NCI-H774 (cell line): ENCODE measurements at places on chromosomes 3 and 15.

DNA sequence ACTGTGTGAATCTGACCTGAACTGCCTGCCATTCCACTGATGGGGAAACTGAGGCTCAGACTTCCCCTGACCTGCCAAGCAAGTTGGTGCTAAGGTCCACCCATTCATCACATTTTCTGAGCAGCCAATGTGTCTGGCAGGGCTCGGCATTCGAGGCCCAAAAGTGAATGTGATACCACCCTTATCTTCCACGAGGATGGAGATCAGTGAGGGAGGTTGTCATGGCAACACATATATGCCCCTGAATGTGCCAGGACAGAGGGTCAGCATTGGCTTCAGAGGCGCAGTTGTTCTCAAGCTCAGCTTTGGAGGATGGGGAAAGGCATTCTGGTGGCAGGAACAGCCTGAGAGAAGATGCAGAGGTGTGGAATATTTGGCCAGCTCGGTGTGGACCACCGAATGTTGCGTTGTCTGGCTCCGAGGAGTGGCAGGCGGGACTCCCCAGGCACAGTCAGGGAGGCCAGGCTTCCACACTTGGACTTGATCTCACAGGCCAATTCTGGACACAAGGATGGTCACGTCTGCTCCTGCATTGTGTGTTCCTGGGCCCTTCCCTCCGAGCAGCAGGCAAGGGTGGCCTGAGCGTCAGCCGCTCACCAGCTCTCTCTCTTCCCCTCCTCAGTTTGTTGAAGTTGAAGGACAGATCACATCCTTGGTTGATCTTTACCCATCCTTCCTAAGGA, 63.4 kb downstream of the GRIP2 start:
- DNase-seq = no peak

GRCh38 chr3:48012659-48013058, 3.6 kb downstream of the MAP4 start:
- DNase-seq = no peak

- DNase-seq = no peak
Measured at GRCh38 chr3:25037049-25037547, 391.0 kb upstream of the RARB start.

DNA sequence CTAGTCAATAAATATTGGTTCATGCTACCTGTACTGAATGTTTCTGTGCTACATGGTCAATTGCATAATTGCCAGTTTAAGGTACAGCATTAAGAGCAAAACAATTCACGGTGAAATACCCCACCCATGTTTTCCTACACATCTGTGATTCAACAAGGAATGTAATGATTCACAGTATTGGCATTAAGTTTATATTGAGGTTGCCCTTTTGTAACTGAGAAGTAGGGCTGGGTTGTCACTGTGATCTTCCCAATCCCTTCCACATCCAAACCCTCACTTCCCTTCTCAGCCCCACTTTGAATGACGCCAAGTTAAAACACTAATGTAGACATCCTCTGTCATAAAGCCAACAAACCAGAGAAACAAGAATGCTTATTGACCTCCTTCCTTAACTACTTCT, 112.0 kb upstream of the TJP1 start:
- DNase-seq = no peak

DNA sequence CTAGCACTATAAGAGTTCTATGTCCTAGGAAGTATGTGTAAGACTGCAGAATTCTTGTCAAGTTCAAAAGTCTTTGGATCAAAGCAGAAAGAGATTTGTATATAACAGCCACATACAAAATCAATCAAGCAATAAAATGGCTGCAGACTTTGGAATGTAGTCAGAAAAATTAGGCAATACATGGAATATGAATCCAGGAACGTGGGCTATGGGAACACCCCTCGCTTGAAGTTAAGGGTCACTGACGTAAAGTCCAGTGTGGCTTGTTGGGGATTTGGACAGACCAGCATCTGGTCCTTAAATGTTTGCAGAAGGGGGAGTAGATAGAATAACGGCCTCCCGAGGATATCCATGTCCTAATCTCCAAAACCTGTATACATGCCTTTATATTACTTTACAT, 178.6 kb downstream of the ADAMTS9 start:
- no peak for DNase-seq

DNA sequence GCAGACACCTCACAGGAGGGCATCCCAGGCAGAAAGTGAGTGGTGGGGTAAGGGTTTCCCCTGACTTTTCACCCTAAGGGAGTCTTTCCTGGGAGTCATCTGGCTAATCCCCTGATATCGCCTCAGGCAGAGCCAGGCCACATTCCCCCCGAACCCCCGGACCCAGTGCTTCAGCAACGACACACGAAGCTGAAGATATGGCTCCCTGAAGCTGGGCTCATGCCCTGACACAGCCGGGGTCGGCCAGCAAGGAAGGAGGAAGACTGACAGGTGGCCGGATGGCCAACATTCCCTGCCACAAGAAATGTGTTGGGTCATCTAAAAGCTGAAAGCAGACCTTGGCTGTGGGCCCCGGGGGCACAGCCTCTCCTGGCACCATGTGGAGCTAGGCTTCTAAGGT, 14.4 kb downstream of the CHST13 start:
- DNase-seq = no peak

- no peak for DNase-seq
Measured at GRCh38 chr3:124856677-124857076, 30.5 kb downstream of the ITGB5 start.

- no peak for DNase-seq
Measured at GRCh38 chr3:40557575-40558161, 32.9 kb downstream of the ZNF621 start.
